ENCODE measurements at places on chromosomes 2 and 18.

DNA sequence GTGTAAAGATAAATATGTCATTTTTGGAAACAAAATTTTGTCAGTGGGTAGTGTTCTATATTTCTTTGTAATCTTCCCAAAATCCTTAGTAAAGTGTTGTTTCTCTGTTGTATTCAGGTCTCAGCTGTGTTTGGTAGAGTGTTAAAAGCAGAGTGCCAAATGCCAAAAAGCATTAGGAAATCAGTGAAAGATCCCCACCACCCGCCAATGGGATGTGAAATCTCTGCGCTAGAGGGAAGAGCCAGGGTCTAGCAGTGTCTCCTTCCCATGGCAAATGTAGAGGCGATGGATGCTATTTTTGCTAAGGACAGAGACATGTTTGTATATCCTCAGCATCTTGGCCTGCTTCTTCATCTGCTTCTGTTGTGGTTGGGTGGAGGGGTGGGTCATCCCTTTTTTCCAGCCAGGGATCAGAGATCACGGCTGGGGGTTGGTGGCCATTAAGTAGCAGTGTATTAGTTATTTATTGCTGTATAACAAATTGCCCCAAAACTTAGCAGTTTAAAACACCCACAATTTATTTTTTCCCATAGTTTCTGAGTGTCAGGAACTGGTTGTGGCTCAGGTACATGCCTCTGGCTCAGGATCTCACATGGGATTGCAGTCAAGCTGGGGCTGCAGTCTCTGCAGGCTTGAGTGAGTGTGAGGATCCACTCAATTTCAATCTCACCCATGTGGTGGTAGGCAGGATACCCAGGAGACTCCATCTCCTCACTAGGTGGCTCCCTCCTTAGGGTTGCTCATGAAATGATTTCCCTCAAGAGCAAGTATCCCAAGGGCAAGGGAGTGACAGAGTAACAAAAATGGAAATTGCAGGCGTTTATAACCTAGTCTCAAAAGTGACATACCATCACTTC lies 211.9 kb downstream of the MYCN start:
- DNase-seq, result no peak

DNA sequence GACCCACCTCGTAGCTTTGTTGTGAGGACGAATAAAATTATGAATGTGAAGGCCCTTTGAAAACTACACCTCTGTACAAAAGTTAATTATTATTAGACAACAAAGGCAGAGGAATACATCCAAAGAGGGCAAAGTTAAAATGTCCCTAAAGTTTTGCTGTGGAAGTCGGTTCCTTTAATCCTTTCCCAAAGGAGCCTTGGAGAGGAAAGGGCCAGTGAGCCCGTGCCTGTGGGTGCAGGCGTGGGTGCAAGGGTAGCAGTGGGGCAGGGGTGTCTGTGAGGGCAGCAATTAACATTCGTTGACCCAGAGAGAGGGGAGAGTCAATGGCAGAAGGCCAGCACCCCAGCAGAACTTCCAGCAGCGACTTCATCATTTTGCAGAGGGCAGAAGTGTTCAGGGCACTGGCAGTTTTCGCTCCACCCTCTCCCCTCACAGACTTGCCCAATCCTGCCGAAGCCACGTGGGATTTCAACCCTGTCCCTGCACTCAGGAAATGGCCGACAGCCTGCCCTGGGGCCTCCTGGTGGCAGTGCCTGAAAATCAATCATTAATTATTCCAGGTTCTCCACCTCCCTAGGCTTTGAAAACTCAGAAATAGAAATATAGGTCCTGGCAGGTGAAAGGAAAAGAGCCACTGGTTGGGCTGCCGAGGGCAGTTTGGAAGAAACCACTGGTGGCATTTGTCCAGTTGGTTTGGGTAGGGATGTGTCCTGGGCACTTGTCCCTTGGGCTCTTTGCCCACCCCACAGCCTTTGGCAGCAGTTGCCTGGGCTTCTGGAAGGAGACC lies 4.2 kb upstream of the PAX8 start:
- peak; percentile 69 for DNase-seq

DNA sequence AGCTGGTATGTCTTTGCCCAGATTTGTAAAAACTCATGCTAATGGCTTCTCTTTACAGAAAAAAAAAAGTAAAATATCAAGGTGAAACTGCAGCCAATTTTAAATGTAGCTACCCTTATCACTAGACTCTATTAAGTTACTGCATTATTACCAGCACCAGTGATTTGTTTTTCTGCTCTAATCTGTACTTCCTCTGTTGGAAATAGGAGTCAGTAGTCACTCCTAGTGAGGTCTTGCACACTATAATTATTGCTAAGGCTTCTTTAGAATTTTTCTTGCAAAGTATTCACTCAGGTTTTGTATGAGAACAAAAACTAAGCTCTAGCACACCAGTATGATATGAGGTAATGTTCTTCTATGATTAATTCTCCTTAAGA lies 215.5 kb downstream of the XIRP2 start:
- DNase-seq, result no peak

DNA sequence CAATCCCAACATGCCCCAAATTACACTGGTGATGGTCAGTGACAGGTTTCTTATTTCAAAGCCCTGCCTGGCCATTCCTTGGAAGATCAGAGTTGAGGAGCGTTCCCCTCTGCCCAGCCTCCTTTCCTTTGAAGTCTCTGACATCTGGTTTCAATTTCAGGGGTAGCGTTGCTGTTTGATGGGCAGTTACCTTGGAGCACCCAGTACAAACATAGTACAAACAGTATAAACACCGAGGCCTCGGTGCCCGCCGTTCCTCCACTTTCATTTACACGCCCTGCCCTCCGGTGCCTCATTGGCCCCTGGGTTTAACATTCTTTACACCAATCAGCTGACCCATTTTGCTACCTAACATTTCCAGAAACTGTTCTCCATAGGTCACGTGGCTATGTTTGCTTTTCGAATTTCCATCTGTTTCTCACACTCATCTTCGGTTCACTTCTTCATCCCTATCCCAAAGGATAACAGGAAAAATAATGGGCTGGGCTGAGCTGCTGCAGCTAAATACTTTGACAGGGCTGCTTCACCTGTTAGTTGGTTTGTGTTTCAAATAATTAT lies 65.6 kb downstream of the NRP2 start:
- no peak for DNase-seq

- no peak for DNase-seq
Observed at GRCh38 chr18:13539050-13539449, 187.3 kb downstream of the FAM210A start.

DNA sequence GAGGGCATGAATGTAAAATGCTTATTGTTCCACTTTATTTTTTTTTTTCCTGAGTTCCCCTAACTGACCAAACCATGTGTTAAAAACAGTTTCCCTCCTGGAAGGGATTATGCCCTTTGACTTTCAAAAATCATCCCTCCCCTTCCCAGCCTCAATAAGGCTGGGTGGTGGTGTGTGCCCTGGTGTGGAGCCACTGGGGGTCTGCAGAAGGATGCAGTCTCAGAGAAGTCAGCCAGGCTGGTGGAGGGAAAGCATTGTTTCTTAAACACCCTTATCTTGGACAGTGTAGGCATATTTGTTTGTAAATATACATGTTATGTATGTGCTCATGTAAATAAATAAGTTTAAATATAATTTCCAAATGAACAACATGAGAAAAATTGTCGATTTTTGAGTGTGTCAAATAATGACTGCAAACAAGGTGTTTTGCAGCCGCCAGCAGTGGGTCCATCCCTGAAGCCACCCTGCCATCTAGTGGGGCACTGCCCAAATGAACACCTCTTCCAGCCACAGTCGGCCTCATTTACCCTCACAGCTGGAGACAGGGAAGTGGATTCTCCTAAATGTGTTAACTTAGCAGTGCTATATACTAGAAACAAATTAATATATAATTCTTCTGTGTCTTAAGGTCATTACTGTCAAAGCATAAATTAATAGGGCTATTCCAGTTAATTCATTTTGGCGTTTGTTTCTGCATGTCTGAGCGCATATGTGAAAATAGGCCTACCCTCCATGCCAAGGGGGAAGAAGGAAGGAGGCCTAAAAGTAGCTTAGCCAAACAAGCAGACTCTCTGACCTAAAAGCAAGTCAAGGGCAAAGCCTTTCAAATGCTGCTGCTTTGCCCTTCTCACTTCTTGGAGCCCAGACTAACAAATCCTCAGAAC lies 209.6 kb upstream of the PIK3C3 start:
- peak; percentile 45 for DNase-seq

- no peak for DNase-seq
Observed at GRCh38 chr2:37512971-37513370, 158.5 kb downstream of the CDC42EP3 start.

GRCh38 chr2:31331156-31331555 lies 83.4 kb downstream of the XDH start:
- no peak for DNase-seq

DNA sequence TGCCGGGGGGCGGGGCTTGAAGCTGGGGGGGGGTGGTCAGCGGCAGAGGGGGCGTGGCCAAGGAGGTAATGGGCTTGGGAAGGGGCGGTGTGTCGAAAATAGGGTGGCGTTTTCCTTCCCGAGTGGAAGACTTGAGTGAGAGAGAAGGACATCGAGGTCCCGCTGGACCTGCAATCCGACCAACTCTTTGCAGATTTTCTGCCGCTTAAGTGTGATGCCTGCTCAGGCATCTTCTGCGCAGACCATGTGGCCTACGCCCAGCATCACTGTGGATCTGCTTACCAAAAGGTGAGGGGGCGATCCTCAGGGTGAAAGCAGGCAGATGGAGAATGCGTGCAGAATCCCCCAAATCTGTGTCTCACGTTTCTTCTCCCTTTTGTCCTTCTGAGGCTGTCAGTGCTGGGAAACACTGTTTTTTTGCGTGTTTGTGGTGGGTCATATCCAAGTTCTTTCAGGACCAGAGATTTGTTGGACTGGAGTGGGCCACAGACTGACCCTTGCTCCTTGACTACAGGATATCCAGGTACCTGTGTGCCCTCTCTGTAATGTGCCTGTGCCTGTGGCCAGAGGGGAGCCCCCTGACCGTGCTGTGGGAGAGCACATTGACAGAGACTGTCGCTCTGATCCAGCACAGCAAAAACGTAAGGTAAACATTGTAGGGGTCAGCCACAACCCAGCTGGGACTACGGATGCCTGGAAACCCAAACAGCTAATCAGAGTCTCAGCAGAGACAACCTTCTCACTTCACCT lies 727 bp downstream of the ZFAND2B start:
- DNase-seq, result no peak

- no peak for DNase-seq
Observed at GRCh38 chr2:108165729-108166128, 74.0 kb upstream of the SULT1C3 start.

GRCh38 chr2:67561457-67561965 lies 164.4 kb downstream of the ETAA1 start:
- peak; percentile 19 for DNase-seq

DNA sequence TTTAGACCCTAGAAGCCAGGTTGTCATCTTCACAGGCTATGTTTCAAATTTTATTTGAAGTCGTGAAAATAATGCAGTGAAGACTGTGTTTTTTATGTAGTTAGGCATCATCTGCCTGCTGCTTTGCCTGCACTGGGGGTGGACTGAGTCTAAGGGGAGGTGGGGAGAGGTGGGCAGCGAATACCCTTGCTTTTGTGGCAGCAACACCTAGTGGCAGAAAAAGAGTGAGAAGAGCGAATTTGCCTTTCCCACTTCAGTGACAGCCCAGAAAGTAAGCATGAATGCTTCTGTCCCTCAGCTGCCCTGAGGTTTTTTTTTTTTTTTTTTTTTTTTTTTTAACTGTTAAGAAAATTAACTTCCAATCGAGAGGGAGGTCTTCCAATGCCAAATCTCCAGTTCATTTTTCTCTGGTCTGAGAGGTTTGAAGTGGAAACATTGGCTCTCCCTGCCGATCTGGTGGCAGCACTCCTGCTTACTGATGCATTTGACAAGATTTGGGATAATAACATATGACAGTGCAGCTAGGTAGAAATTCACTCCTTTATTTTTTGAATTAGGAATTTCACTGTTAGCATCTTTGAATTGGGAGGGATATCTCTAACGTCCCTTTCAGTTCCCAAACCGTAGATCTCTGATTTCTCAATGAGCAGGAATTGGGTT lies 60.3 kb upstream of the LYPD6B start:
- DNase-seq, result no peak

DNA sequence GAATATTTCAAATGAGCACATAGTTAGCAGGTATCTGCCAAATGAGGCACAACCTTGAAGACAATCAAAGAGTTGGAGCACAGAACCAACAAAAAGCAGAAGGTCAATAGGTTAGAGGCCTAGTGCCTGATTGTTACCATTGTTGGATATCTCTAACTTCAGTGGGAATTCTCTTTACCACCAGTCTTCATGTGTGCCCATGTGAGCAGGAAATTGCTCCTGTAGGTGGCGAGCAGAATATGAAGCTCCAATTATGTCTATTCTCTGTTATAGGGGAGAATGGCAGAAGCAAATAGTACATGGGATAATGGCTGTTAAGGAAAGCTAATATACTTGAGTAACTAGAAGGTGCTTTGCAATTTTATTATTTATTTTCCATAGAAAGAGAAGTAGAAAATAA lies 14.9 kb upstream of the ZNF385B start:
- DNase-seq, result no peak

DNA sequence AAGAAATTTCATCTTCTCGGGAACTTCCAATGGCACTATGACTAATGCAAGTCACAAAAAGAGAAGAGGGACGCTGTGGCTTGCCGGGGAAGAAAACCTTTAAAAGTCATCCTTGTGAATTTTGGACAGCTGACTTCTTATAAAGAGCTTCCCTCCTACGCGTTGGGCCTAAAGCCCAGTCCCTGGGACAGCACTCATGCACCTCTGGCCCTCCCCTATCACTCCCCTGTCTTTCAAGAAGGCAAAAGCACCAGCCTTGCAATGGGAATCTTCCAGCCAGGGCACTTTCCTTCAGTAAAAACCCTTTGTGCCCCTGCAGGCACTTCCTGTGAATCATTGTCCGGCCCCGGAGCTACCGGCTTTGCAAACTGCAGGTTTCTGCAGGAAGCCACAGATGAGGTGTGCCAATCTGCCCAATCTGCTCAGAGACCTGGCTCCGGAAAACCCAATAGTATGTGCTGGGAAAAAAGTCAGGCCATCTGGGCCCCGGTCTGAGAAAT lies 7.1 kb downstream of the MREG start:
- no peak for DNase-seq

DNA sequence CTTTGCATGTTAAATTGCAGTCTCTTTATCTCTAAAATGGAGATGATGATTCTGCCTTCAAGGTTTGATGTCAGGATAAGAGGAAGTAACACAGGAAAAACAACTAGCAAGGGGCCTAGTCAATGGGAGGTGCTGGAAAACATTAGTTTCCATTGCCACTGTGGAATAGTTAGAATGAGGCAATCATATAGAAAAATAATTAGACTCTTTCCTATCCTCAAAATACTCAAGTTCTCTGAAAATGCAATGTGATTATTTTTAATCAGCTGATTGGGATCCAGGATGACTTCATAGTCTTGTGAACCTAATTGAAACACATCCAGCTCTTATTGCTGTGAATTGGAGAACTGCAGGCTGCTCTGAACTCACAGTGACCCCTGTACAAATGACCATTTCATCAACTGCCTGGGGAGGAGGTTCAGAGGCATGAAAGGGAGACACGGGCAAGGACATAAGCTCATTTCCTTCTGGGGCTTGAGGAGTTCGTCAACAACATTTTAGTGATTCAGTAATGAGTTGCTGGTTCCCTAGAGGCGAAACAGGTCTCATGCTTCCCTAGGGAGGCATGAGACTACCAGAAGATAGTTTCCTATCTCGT lies 422.5 kb downstream of the LPIN1 start:
- DNase-seq, result peak; percentile 28

- no peak for DNase-seq
Observed at GRCh38 chr2:216217904-216218260, 108.7 kb downstream of the XRCC5 start.

GRCh38 chr2:191881982-191882816 lies 35.3 kb upstream of the CAVIN2 start:
- DNase-seq, result no peak

GRCh38 chr2:149094217-149095015 lies 55.9 kb downstream of the LYPD6B start:
- DNase-seq, result no peak
